ENCODE measurements at places on chromosomes 2 and 18.
A peak's percentile ranks its signal among the peaks of the same experiment; 100 is the strongest.

GRCh38 chr18:59481436-59481835 lies 122.4 kb upstream of the LMAN1 start:
- no peak for DNase-seq

DNA sequence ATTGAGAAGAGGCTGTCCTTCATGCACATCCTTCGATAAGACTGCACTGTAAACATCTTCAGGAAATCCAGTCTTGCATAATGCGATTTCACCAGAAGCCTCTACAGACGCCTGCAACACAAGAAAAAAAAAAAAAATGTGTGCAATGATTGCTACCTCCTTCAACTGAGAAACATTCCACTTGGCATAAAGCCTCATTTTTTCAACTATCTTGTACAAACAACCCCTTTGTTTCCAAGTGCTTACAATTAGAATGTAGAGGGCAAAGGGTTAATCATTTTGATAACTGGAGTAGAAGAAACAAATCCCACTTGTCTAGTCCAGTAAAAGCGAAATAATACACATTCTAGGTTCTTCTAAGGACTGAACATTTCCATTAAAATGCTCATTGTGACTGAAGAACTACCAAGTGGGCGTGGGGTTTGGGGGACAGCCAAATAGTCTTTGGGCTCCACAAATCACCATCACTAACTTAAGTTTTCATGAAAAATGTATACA lies 29.2 kb downstream of the CDH2 start:
- no peak for DNase-seq

DNA sequence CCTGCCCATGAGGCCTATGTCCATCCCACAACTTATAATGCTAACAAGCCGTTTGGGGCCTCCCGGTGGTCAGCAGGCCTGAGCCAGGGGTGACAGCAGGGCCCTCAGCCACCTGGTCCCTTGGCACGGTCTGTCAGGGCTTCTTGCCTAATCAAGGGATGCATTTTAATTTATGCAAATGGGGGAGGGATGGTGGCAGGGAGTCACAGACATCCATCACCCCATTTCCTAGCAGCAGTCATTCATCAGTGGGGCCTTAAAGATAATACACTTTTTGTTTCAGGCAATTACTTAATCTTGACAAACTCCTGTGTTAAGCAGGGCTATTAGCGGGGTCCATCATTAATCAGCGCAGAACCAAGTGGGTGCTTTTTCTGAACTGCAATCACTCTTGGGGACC lies 174.5 kb downstream of the GLI2 start:
- DNase-seq, result no peak

DNA sequence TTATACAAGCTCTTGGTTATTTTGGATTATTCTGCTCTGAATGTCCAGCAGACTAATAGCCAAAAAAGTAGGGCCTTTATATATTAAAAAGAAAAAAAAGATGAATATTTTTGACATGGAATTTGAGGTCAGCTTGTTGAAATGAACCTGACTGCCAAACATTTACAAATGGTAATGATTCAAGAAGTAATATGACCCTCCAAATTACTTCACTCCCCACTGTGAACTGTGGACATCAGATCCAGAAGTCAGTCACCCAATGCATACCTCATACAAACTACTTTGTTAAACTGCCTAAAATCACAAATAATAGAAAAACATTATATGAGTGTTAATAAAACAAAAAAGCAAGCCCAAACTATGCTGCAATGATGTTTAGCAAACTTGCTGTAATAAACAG lies 10.0 kb downstream of the EPG5 start:
- no peak for DNase-seq

DNA sequence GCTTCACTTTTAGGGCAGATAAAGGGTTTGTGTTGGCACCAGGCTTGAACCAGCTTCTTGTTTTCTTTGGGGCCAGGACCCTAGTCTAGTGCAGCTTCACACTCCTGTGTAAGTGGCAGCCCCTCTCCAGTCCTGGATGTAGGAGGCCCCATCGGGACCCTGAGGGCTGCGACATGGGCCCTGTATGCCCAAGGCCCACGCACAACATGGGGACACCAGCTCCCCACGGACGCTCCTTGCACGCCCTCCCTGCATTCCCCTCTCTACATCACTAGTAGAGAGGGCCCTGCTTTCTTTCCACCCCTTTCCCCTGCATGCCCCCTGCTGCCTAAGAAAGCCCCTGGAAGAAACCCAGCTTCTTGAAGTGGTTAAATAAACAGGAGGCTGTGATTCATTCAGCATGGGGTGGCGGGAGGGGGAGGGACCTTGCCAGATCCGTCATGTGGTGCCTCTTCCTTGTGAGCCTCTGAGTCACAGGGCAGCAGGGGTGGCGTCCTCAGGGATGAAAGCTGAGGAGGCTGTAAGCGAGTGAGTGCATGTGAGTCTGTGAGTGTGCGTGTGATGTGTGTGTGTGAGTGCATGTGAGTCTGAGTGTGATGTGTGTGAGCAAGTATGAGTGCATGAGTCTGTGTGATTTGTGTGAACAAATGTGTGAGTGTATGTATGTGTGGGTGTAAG lies 42.5 kb downstream of the COPS8 start:
- peak; percentile 16 for DNase-seq

DNA sequence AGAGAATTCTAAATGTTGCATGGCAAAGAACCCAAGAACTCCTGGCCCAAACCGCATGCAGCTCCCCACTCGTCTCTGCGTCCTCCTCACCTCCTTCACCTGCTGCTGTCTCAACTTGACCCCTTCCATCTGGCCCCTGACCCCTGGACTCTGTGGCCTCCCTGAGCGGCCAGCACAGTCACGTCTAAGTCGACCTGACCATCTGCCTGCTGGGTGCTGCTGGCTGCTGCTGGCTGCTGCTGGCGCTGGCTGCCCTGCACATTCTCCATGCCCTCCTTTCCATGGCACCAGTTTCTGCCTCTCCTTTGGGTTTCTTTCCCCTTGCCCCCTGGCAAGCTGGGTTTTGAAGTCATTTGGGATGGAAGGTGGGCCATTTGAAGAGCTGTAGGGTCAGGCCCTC lies 30.1 kb upstream of the ASB1 start:
- DNase-seq, result no peak

- DNase-seq, result no peak
Observed at GRCh38 chr18:9634856-9635255, 20.5 kb upstream of the PPP4R1 start.

GRCh38 chr2:191151331-191151730 lies 537 bp upstream of the STAT4 start:
- no peak for DNase-seq

GRCh38 chr2:6929196-6929819 lies 12.1 kb downstream of the RNF144A start:
- no peak for DNase-seq

GRCh38 chr2:202009019-202009481 lies 24.6 kb upstream of the FZD7 start:
- DNase-seq, result no peak

DNA sequence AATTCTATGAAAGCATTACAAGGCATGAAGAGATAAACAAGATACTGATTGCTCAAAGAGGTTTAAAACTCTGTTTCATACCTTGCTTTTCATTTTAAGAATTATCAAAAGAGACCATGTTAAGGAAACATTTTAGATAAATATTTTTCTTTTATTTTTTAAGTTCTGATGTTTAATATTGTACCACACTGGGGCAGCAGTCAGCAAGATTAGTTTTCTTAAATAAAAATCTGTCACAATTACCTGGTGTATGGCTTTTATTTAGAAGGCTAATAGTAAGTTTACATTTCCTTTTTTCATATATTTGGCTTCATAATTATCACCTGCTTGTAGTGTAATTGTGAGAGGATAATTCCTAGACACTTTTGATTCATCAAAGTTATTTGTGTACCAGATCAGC lies 46.4 kb downstream of the ZNF804A start:
- no peak for DNase-seq

DNA sequence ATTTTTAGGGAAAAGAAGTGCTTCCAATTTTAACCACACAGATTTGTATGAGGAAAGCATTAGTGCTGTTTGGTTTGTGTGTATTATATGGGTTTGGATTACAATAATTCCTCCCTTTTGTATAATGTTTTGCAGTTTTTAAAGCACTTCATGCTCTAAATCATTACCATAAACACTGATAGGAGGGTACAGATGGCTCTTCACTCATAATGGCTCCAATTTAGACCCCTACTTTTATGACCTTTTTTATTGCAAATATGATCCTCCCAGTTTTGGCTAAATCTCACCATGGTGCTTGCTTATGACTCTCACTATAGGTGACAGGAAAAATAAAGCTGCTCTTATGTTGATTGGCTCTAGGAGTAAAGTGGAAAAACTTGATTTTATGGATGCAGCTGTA lies 23.8 kb upstream of the TMEM17 start:
- no peak for DNase-seq

- DNase-seq, result no peak
Observed at GRCh38 chr2:38454081-38454480, 77.0 kb upstream of the ATL2 start.

- DNase-seq, result no peak
Observed at GRCh38 chr2:222776792-222777191, 84.0 kb upstream of the ACSL3 start.

DNA sequence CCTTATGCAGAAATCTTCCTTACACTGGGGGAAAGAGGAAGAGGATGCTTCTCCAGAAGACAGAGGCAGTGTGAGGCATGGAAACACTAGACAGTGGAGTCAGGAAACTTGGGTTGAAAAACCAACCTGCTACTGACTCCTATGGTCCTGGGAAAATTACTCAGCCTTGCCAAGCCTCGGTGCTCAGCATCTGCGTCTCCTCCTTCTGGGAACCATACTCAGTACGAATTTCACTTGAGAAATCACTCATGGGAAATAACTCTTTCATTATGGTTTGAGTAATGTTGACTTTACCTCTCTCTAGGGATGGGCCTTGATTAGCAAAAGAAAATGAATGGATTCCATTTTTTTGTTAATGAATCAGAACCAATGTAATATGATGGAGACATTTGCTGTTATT lies 96.5 kb downstream of the KCNE4 start:
- DNase-seq, result no peak

DNA sequence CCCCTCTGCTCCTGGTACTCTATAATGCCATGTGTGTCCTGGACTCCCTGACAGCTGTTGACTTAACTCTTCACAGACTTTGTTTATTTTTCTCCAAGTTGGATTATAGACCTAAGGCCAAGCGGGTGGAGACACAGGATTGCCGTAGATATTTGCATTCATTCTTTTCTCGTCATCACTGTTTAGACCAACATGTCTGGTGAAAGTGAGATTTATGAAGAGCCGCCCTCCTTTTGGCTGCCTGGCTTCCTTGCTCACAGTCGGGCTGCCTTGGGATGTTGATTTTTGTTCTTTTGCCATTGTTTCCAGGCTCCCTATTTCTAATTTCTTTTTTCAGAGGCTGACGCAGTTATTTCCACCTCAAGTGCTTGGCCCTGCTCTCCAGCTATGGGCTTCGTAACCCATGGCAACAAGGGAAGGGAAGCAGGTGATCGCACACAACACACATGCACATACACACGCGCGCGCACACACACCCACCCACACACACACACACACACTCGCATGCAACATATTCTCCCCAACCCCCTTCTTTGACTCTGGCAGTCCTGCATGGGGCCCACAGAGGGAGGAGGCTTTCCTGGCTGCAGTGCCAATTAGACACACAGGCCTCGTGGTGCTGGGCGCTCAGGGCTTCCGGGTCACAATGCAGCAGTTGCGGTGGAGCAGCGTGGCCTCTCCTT lies 296.5 kb downstream of the MTX2 start:
- DNase-seq, result no peak

GRCh38 chr2:27811768-27812167 lies 40.2 kb downstream of the MRPL33 start:
- DNase-seq, result no peak

- no peak for DNase-seq
Observed at GRCh38 chr2:26410764-26411243, 9.1 kb downstream of the DRC1 start.

- no peak for DNase-seq
Observed at GRCh38 chr2:7849027-7849426, 832.8 kb upstream of the ID2 start.

- no peak for DNase-seq
Observed at GRCh38 chr2:46589356-46589755, 110.0 kb downstream of the TMEM247 start.
